Activated CD8-positive, alpha-beta memory T cell treated with anti-CD3 and anti-CD28 coated beads for 36 hours (primary cell): ENCODE measurements at places on chromosomes 2 and 18. TPM values are rescaled to one million over a fixed set of nuclear protein-coding genes. Genes with fewer than 3 reads are reported as not detected.

The CRYGC gene
- not detected for total RNA-seq

The MARCHF4 gene
- total RNA-seq: not detected

The COL5A2 gene
- total RNA-seq: 1.5 TPM

The REV1 gene
- total RNA-seq: 31.5 TPM

The PLEKHH2 gene
- total RNA-seq: 0.50 TPM

The GULP1 gene
- total RNA-seq: not detected

The COPS9 gene
- total RNA-seq: 165 TPM

The RAB11FIP5 gene
- total RNA-seq: 6.0 TPM

The CHRNG gene
- not detected for total RNA-seq
